Spinal cord (tissue), 10 donors: ENCODE measurements at places on chromosomes 1 and 21.

GRCh38 chr1:56435434-56436262 lies 143.7 kb downstream of the PLPP3 start:
- H3K27me3 ChIP-seq = no peaks in the 10 kb centered on the region
- H3K36me3 ChIP-seq = no peaks in the 10 kb centered on the region
- H3K4me1 ChIP-seq = peaks cover 40% of the 10 kb centered on the region
- peak; percentile 95 for DNase-seq

- H3K36me3 ChIP-seq = peaks cover 3% of the 10 kb centered on the region
- H3K27ac ChIP-seq = no peak overlapping the region
- no peak for DNase-seq
- no peaks in the 10 kb centered on the region for H3K27me3 ChIP-seq
Measured at GRCh38 chr1:39501666-39502065, 10.2 kb downstream of the BMP8A start.

GRCh38 chr1:170074250-170075157 lies at the start of gene KIFAP3:
TSS of gene KIFAP3 (minus strand) at chr1:170074695. CDS start at chr1:170074467, 228 bp downstream.
- peak within 1 kb of the TSS; percentile 91 for H3K27ac ChIP-seq
- peak; percentile 93 for DNase-seq
- peak within 1 kb of the TSS; percentile 94 for H3K4me3 ChIP-seq
- H3K27me3 ChIP-seq = no peaks in the 10 kb centered on the region

DNA sequence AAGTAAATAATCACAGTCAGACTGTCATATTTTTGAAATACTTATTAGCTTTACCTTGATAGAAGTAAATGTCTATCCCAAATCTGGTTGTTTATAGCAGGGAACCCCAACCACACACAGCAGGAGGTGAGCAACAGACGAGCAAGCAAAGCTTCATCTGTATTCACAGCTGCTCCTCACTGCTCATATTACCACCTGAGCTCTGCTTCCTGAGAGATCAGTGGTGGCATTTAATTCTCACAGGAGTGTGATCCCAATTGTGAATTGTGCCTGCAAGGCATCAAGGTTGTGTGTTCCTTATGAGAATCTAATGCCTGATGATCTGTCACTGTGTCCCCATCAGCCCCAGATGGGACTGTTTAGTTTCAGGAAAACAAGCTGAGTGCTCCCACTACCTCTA lies 104.3 kb downstream of the GPATCH2 start:
- H3K4me3 ChIP-seq = no peak overlapping the region
- DNase-seq = no peak
- H3K27me3 ChIP-seq = no peaks in the 10 kb centered on the region
- no peaks in the 10 kb centered on the region for H3K4me1 ChIP-seq
- H3K27ac ChIP-seq = no peak overlapping the region
- no peaks in the 10 kb centered on the region for H3K36me3 ChIP-seq

DNA sequence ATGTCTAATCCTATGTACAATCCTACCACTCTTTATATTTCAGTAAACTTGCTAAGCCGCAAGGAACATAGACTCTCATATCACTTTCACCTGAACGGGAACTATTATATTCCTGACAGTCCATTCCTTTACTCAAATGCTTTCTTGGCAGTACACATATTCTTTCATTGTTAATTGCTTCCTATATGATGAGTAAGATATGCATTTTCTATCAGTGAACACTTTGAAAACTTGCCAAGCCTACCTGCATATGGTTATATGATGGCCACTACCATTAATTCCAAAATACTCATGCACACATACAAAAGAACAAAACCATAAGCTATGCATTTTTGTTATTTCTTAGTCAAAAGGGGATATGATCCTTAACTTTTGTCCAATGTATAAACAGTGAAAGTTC lies 341.5 kb downstream of the VAV3 start:
- H3K4me1 ChIP-seq = no peaks in the 10 kb centered on the region
- H3K27me3 ChIP-seq = no peaks in the 10 kb centered on the region
- no peak overlapping the region for H3K27ac ChIP-seq
- no peak overlapping the region for H3K4me3 ChIP-seq

DNA sequence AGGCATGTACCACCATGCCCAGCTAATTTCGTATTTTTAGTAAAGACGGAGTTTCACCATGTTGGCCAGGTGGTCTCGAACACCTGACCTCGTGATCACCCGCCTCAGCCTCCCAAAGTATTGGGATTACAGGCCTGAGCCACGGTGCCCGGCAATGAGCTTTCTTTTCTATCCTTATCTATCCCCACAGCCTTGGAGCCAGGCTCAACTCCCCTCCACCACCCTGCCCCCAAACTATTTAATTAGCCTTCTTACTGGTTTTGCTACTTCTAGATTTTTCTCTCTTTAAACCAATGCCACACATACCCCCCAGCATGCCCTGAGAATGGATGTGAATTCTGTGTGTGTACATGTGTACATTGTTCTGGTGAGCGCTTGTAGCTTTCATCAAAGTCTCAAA lies 5.7 kb upstream of the VANGL2 start:
- DNase-seq = no peak
- H3K27ac ChIP-seq = no peak overlapping the region
- H3K4me1 ChIP-seq = peaks cover 3% of the 10 kb centered on the region
- no peaks in the 10 kb centered on the region for H3K36me3 ChIP-seq
- no peak overlapping the region for H3K4me3 ChIP-seq

DNA sequence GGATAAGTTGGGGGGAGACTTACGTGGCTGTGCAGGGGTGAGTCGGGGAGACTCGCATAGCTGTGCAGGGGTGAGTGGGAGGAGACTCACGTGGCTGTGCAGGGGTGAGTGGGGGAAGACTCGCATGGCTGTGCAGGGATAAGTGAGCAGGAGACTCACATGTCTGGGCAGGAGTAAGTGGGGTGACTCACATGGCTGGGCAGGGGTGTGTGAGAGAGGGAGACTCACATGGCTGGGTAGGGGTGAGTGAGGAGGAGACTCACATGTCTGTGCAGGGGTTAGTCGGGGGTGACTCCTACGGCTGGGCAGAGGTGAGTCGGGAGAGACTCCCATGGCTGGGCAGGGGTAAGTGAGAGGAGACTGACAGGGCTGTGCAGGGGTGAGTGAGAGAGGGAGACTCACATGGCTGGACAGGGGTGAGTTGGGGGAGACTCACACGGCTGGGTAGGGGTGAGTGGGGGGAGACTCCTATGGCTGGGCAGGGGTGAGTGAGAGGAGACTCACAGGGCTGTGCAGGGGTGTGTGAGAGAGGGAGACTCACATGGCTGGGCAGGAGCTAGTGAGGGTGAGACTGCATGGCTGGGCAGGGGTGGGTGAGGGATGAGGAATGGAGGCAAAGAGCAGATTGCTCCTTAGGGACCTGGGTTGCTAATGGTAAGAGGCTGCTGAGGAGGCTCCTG lies 56.0 kb upstream of the ABCG1 start:
- no peaks in the 10 kb centered on the region for H3K36me3 ChIP-seq
- H3K27ac ChIP-seq = no peak overlapping the region
- H3K4me1 ChIP-seq = peaks cover 15% of the 10 kb centered on the region
- H3K27me3 ChIP-seq = no peaks in the 10 kb centered on the region
- no peak overlapping the region for H3K4me3 ChIP-seq
- DNase-seq = no peak
